ENCODE measurements at places on chromosomes 2 and 18.

GRCh38 chr2:130374587-130375290, 18.9 kb downstream of the PTPN18 start:
- no peak for DNase-seq

DNA sequence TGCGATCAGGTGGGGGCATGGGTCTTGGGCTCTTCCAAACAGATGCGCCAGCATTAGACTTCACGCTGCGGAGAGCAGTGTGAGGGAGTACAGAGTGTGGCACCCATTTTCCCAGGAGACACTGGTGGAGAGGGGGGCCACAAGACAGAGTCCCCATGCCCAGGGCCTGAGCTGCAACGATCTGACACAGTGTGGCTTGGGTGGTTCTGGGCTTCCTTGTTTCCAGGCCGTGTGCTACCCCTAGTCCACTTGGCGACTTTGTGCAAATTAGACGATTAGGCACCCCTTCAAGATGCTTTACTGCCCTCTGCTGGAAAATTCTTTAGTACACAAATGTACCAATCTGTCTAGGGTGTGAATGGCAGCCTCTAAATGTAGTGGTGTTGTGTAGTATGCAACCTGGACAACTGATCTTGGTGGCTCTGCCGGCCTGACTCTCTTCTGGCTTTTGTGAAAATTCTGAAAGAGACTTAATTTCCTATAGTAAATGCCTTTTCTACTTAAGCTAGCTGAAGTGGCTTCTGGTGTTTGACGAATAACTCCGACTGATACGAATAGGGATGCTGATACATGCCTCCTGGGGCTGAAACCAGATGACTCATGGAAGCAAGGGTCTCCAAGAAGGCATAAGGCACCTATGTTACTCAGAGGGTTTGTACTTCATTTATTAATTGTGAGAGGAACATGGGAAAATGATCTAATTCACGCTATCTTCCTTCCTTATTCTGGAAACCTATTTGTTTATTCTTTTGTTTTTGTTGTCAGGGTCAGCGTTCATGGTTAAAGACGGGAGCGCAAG, 92.3 kb upstream of the SMAD2 start:
- no peak for DNase-seq

DNA sequence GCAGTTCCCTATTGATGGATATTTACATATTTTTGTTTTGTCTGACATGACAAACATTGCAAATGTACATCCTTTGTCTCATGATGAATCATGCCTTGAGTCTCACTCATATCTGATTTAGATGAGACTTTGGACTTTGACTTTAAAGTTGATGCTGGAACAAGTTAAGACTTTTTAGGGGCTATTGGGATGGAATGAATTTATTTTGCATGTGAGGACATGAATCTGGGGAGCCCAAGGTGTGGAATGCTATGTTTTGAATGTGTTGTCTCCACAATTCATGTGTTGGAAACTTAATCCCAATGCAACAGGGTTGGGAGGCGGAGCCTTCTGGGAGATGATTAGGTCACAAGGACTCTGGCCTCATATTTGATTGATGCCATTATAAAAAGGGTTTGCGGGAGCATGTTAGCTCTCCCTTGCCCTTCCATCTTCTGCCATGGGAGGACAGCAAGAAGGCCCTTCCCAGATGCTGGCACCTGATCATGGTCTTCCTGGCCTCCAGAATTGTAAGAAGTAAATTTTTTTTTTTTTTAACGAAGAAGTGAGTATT, 29.1 kb upstream of the INO80D start:
- no peak for DNase-seq

DNA sequence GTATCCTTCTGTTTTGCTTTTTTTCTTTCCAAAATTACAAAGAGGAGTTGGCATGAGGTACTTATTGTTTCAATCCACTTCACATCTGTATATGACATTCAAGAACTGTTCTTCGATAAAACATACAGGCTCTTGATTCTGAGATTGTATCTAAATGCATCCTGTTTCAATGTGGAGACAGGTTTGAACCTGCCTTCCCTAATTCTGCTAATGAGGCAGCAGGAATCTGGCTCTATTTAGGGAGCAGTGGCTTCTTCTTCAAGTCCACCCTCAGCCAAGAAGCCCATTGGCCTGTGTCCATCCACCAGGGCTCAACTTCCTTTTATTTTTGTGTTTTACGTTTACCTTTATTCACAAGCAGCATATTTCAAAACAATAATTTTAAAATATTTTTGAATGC, 84.8 kb upstream of the PIK3C3 start:
- no peak for DNase-seq

GRCh38 chr2:177914247-177914646, 158.3 kb downstream of the PDE11A start:
- no peak for DNase-seq

DNA sequence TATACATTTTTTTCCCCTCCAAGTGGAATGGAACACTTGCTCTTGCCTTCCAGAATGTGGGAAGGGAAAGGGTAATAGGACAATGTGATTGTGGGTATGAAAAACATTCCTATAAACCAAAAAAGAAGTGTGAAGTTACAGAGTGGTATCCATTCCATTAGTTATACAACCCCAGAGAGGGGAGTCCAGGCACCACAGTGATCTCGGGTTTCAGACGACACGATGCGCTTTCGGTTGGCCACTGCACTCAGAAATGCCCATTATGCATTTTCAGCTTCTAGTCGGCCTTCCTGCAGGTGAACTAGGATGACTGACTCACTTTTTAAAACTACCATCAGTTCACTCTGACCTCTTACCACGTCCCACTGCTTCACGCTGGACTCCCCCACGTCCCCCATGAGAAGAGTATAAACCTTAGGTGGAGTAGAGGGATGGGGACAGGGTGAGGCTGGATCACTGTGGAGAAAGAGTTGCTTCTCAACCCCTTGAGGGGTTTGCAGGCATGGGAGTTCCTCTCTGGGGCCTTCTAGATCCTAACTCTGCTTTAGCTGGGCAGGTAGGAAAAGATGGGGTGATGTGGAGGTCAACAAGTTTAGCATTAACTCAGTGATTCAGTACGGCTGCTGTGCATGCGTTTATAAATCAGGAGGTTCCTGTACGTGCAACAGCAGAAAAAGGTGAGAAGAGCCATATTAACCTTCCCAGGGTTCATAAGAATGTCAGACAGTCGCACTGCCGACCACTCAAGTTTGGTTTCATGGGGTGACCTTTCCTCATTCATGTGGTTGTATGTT, 50.5 kb downstream of the ZNF532 start:
- no peak for DNase-seq

Measured in activated naive CD8-positive, alpha-beta T cell treated with anti-CD3 and anti-CD28 coated beads, Interleukin-2, amount 10 ng/mL, durations not matched to agents 7 days and 5 days (primary cell).